ENCODE measurements at places on chromosomes 3 and 15.

DNA sequence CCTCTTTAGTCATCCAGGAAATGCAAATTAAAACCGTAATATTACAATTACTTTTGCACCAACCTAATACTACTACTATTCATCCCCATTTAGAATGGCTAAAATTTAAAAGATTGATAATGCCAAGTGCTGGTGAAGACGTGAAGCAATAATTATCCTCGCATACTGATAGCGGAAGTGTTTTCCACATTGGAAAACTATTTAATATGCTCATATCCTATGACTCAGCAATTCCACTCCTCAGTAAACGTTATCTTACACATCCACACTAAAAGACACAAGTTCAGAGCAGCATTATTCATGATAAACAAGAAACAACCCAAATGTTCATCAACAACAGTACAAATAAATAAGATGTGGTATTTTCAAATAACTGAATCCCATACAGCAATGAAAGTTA is 70.6 kb downstream of the VPS13C start:
- DNase-seq = no peak

DNA sequence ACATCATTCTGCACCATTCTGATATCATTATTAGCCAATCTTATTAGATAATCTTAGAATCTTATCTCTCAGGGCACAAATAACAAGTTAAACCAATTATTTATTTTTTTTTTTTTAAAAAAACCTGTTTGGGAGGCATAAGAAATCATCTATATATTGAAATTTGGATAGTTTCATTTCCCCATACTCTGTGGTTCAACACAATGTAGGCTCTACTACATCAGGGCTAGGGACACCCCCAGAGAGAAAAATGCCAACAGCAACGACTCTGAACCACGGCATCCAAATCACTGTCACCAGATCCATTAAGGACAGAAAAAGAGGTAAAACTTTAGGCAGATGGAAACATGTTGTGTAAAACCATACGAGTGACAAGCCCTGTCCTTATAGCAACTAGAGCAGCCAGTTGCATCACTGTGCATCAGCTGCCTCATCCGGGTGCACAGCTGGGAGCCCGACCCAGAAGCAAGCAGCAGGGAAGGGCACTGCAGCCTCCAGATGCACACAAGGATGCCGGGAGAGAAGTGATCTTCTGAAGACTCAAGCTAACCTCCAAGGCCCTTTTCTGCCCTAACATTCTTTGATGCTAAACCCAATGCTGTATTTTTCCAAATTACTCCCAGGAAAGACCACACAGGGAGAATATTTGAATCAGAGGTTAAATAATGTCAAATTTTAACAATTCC is 381.1 kb downstream of the CTNNB1 start:
- no peak for DNase-seq

GRCh38 chr3:53252096-53252946 is 3.5 kb downstream of the TKT start:
- no peak for DNase-seq

DNA sequence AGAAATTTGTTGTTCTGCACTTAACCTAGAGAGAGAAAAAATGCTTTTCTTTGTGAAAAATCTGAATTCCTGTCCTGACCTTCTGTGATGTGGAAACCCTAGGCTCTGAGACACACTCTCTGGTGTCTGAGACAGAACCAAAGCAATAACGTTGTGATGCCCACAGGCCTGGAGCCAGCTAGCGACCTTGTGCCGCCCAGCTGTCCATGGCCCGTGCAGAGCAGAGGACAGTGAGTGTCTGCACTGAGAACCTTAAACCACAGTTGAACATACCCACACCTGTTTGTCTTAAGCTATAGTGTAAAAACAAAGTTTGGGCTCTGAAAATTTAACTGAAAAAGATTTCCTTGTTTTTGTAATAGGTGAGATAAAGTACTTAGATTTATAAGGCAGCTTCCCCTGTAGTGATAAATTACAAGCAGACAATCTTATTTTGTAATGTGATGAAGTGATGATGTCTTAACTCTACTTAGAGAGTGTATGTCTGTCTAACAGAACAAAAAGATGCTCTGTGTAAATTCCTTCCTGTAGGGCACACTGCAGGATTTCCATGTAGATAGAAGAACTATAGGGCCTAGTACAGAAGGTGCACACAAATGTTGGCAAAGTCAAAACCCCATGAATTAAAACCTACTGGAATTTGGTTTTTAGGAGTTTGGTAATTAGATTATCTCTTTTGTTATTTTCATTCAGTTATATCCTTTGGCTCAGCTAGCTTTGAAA is 62.7 kb downstream of the SNRK start:
- no peak for DNase-seq

DNA sequence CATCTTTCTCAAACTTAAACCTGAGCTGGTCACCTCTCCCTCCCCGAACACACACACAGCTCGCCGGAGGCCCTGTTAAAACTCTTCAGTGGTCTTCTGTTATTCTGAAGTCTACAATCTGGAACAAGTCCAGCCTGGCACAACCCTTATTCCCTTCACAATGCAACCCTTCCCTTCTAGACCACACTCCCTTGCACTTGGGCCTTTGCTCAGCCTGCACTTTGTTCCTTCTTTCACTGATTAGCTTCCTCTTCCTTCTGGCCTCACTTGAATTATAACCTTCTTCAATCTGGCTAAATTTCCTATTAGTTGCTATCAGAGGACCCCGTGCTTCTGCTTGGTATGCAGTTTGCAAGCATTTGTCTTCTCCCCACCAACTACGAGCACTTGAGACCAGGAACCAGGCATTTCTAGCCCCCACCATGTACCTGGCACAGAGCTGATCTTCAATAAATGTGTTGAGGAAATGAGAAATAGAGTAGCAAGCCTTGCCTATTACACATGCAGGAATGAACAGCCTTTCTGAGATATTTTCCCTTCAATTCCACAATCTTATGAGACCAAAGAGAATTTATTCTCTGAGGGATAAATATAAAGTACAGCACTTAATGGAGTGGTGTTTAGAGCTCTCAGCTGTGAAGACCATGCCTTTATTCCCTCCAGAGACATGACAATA is 663.1 kb upstream of the ADAMTS9 start:
- no peak for DNase-seq

- no peak for DNase-seq
These were observed 1209.6 kb downstream of the ZPLD1 start for GRCh38 chr3:103644450-103644849.

GRCh38 chr3:62824965-62825592 is 50.1 kb downstream of the CADPS start:
- no peak for DNase-seq

- no peak for DNase-seq
These were observed 76.7 kb upstream of the SLC2A2 start for GRCh38 chr3:171103185-171103584.

DNA sequence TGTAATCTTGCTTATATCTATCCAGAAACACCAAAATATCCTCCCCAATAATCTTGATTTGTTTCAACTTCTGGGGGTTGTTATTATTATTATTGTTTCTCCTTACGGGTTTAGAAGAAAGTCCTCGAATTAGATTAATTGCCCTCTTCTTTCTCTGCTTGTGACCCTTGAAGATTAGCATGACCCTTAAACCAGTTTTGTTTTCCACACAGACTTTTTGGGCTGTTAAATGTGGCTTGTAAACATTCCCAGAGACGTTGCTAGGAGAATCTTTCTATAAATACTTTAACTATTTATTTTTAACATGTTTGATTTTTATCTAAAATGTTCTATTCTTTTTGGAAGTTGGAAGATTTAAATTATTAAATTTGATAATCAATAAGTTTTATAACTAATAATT is 4.3 kb upstream of the SUCNR1 start:
- DNase-seq = no peak

- DNase-seq = peak; percentile 98
These were observed at the start of gene IREB2 for GRCh38 chr15:78437762-78438618. TSS of gene IREB2 (plus strand) at chr15:78438216. CDS start at chr15:78438338, 122 bp downstream.

DNA sequence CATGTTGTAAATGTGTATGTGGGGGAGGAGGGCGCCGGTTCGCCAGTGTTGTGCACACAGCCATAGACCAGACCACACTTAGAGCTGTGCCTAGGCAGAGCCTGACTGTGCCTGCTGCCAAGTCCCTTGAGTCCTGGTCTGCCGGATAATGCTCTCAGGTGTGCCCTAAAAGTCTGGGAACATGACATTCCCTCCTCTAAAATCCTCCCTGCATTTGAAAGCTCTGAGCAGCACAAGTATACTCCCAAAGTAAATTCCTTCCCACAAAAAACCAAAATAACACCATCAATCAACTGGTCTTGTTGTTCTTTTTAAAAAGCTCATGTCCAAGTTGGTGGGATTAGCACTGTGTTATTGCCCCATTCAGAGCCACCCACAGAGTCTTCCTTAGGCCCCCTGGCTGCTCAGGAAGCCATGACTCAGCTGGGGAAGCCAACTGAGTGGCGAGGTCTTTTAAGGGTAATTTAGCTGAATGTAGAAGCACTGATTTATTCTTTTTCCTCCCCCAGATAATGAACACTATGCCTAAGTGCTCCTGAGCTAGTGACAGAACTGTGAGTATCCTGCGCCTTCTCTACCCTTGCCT is 147.8 kb upstream of the MCTP2 start:
- no peak for DNase-seq

GRCh38 chr3:193686665-193687483 is 93.9 kb downstream of the OPA1 start:
- no peak for DNase-seq

DNA sequence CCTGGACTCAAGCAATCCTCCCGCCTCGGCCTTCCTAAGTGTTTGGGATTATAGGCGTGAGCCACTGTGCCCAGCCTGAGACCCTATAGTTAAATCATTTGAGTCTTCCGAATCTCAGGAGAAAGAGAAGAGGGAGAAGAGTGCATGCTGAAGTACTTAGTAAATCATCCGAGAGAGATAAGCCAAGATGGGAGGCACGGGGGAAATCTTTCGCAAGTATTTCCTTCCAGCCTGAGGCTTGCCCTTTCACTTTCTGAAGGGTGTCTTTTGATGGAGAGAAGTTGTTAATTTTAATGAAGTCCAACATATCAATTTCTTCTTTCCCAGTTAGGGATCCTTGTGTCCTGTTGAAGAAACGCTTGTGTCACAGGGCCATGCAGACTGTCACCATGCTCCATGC is 97.1 kb upstream of the SLC6A6 start:
- no peak for DNase-seq

DNA sequence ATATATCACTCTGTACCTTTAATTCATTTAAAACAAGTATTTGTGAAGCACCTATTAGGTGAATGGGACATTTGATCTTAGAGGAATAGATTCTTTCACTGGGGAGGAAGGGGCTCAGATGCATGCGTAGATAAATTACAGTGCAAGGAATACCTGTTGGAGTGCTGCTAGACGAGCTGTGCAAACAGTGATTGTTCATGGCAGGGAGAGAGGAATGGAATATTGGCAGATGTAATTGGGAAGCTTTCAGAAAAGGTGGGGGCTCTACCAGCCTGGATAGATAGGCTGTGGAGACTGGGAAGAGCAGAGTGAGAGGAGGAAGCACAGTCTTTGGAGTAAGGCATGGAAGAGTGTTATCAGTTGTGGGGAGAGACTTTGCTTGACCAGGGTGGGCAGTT is 116.8 kb downstream of the AKAP13 start:
- DNase-seq = no peak

GRCh38 chr3:188950832-188951489 is 220.8 kb upstream of the TPRG1 start:
- DNase-seq = peak; percentile 75

All from activated CD8-positive, alpha-beta T cell treated with anti-CD3 and anti-CD28 coated beads for 36 hours (primary cell).